ENCODE measurements at places on chromosomes 6 and 20. TPM values are rescaled to one million over a fixed set of nuclear protein-coding genes. Genes with fewer than 3 reads are reported as not detected.

MDFI gene
- polyA plus RNA-seq, result 35.3 TPM

NT5DC1 gene
- 44.6 TPM for polyA plus RNA-seq

C6orf163 gene
- polyA plus RNA-seq, result 2.7 TPM

SOBP gene
- polyA plus RNA-seq, result 12.0 TPM

ZNF343 gene
- 16.3 TPM for polyA plus RNA-seq

EFCAB8 gene
- polyA plus RNA-seq, result 0.33 TPM

TSPO2 gene
- 0.44 TPM for polyA plus RNA-seq

PCSK2 gene
- 0.85 TPM for polyA plus RNA-seq

PBOV1 gene
- polyA plus RNA-seq, result not detected

GGTLC1 gene
- polyA plus RNA-seq, result not detected
